ENCODE measurements at places on chromosomes 3 and 15. TPM values are rescaled to one million over a fixed set of nuclear protein-coding genes. Genes with fewer than 3 reads are reported as not detected.

Gene FANCD2
- total RNA-seq: 0.58 TPM

Gene SEC62
- total RNA-seq: 29.0 TPM

Gene ZNF501
- 1.5 TPM for total RNA-seq

Gene ISLR2
- 1.8 TPM for total RNA-seq

Gene TNFSF10
- total RNA-seq: 32.8 TPM

Gene PLA2G4E
- not detected for total RNA-seq

Gene RETNLB
- not detected for total RNA-seq

Gene BOC
- 3.7 TPM for total RNA-seq

Gene NR2E3
- not detected for total RNA-seq

Gene ACTRT3
- 5.8 TPM for total RNA-seq

Gene ARIH2
- total RNA-seq: 118 TPM

Gene FANCD2OS
- not detected for total RNA-seq

Gene GPR171
- total RNA-seq: not detected

Gene TRPM1
- total RNA-seq: not detected

Gene KNG1
- 0.55 TPM for total RNA-seq

Gene FILIP1L
- 115 TPM for total RNA-seq

Gene GPR149
- total RNA-seq: not detected

Gene IL17RE
- total RNA-seq: not detected

Gene CCR5
- total RNA-seq: 0.10 TPM

Gene ACKR2
- total RNA-seq: not detected

Gene ANKRD34C
- total RNA-seq: not detected

Gene ZDHHC23
- total RNA-seq: 1.3 TPM

Gene THSD4
- 0.36 TPM for total RNA-seq

Gene MYZAP
- total RNA-seq: 9.4 TPM

Gene NMNAT3
- total RNA-seq: 15.5 TPM

Gene CPNE4
- not detected for total RNA-seq

Gene FAM107A
- total RNA-seq: 21.1 TPM

Gene TLR9
- total RNA-seq: 0.13 TPM

Gene MST1R
- total RNA-seq: 0.51 TPM

Gene ZPLD1
- 0.07 TPM for total RNA-seq

Gene CSTA
- total RNA-seq: not detected

Gene ZNF860
- total RNA-seq: not detected

Gene ZIC4
- not detected for total RNA-seq

Gene LEKR1
- 0.56 TPM for total RNA-seq

Gene SLC51B
- total RNA-seq: not detected

Gene MESD
- 5.5 TPM for total RNA-seq

Gene OIP5
- 7.8 TPM for total RNA-seq

Gene CYP1A2
- total RNA-seq: not detected

Gene GRK7
- not detected for total RNA-seq

Gene LYZL4
- not detected for total RNA-seq

Gene ARL14
- total RNA-seq: not detected

Gene ZNF609
- 13.4 TPM for total RNA-seq

Gene CTXN2
- not detected for total RNA-seq

Gene CCDC54
- total RNA-seq: not detected

Gene STXBP5L
- total RNA-seq: not detected

Gene TOMM70
- total RNA-seq: 57.6 TPM

Gene RBM6
- 27.2 TPM for total RNA-seq

Gene ITIH1
- total RNA-seq: 2.1 TPM
